ENCODE measurements at places on chromosomes 7 and 10. TPM values are rescaled to one million over a fixed set of nuclear protein-coding genes. Genes with fewer than 3 reads are reported as not detected.

- DNase-seq: no peak
These were observed 80.9 kb upstream of the TFEC start for GRCh38 chr7:116111475-116111874.

DNA sequence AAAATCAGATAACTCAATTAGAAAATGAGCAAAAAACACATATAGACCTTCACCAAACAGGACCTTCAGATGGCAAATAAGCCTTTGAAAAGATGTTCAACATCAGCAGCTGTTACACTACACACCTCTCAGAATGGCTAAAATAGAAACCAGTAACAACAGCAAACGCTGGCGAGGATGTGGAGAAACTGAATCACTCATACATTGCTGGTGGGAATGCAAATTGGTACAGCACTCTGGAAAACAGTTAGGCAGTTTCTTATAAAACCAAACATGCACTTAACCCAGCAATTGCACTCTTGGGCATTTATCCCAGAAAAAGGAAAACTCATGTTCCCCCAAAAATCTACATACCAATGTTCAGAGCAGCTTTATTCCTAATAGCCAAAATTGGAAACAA is 37.7 kb upstream of the SMARCD3 start:
- no peak for DNase-seq

DNA sequence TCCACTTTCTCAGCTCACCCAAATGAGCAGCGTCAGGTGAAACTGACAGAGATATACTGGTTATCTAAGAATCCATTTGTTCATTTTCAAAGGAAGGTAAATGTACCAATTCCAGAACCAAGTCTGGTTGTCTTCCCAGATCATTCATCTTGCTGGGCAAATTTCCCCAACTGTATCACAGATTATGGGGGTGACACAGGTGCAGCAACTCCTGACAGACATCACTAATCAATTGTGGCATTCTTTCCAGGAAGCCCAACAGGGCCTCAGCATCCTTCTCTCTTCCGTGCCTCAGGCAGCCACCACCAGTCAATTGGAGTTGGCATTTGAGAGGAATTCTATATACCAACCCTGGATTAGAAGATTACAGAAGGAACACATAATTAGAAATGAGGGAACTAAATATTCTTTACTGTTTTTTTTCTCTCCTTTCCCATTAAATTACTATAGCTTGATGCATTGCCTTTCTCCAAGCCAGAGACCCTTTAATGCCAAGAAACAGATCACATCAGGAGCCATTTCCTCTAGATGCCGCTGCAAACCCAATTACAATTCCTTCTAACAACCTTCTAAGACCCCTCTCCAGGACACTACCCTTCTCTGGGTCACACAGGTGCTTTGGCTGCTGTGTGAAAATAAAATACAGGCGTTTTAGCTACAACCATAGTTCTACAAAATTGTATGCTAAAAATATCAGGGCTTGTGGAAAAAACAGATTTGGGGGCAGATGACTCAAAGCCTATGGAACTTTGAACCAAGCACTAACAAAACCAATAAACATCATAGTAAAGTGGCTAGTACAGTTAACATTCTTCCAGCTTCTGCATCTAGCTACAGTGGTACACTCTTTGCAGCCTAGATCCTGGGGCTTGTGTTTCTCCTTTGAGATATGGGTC is 291.6 kb downstream of the RNLS start:
- DNase-seq: no peak

Gene ERVW-1
- not detected for polyA plus RNA-seq

DNA sequence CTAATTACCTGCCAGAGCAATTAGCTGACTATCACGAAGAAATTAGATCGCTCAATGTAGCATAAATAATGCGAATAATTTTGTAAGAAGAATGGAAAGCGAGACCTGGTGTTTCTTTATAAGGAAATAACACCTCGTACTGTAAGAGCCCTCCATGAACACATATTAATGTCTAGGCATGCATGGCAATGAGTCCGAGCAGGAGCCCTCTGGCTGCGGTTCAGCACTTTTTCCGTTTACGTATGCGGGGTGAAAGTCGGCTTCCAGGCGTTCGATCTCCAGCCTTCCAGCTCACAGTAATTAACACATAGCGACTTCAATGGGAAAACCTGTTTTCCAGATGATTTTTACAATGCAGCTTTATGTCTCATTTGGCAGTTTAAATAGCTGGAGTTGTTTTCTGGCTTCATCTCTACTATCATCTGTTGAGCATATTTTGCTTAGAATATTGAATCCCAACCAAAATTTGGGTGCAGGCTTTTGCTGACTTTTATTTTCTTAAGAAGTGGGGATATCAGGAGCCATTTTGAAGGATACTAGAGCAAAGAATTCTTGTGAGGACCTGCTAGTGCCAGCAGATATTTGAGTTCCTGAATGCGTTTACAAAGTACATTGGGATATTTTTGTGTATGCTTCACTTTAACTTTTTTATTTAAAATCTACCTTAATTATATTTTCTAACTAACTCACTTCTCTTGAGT is 7.2 kb upstream of the SP8 start:
- DNase-seq: no peak

GRCh38 chr10:125010362-125010761 is 68.4 kb downstream of the ZRANB1 start:
- DNase-seq: no peak
